MCF 10A (cell line): ENCODE measurements at places on chromosomes 7 and 10.

DNA sequence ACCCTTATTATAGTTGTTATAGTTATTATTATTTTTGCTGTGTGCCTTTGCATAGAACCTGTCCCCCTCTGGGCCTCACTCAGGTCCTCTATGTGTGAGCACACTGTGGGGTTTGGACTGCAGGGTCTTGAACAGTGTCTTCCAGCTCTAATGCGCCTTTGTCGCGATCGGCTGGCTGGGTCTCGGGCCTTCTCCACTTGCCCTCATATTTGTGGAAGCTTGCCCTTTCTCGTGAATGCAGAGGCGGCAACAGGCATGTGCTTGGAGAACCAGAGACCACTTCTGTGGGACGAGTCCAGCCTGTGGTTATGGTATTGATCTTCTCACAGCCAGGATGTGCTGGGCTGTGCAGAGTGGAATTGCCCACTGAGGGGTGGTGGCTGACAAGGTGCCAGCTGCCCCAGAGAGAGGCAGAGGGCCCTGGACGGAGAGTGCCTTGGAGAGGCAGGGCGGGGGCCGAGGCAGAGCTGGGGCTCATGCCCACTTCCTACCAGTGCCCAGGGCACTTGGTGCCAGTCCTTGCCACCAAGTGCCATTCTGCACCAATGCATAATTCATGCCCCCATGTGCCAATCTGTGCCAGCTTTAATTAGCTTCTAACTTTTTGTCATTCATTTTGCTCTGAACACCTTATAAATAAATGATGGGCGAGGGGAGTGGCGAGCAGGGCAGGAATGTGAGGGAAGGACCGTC lies 6.8 kb upstream of the CDH23 start:
- DNase-seq, result no peak

GRCh38 chr7:70679661-70680060 lies 452.3 kb upstream of the GALNT17 start:
- DNase-seq, result no peak

- peak; percentile 18 for DNase-seq
These were observed 478.5 kb downstream of the GPAM start for GRCh38 chr10:111705021-111705420.

DNA sequence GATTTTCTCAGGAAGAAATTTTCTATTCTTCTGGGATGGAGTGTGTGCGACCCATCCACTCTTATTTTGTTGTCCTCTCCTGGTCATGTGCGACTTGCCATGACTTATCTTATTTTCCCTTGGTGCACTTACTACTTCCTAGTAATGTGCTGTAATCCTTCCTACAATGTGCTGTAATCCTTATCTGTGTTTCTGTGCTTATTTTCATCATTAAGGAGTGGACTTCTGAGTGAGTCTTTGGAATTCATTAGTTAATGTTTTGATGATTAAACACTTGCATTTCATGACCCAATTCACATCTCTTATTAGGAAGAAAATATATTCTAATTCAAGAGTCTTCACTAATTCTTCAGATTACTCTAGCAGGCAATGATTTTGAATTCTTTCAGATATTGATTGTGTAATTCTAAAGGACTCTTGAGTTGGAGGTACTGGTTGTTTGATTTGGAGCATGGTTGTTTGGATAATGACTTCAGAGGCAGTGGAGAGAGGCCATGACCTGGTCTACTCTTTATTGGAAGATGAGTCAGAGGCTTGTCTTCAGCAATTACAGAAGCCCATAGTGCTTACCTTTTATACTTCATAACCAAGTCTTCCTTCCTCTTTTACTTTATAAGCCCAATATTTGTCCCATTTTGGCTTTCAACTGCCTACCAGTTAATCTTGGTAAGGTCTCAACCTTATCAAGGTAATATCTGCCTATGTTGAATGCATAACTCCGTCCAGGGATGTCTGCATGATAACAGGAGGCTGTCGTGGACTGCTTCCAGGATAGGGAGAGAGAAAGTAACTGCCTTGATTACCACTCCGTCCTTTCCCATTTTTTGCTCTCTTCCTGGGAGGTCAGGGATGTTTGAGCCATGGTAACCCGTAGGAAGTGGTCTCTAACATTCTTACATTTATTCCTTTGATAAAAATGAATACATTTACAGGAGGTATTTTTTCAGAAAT lies 278.3 kb upstream of the SP8 start:
- peak; percentile 80 for DNase-seq

GRCh38 chr10:128103229-128103714 lies 23.0 kb downstream of the MKI67 start:
- no peak for DNase-seq

DNA sequence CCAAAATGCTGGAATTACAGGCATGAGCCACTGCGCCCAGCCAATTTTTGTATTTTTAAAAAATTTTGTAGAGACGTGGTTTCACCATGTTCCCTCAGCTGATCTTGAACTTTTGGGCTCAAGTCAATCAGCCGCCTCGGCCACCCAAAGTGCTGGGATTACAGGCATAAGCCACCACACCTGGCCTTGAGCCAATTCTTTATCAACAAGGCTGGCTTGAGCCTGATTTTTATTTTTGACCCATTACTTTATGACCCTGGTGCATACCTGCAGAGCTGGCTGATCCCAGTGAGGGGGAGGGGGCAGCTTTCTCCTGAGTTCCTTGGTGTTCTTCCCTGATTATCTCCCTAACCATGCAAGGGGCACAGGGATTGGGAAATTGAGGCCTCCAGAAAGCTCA lies 15.8 kb upstream of the CPA1 start:
- no peak for DNase-seq

DNA sequence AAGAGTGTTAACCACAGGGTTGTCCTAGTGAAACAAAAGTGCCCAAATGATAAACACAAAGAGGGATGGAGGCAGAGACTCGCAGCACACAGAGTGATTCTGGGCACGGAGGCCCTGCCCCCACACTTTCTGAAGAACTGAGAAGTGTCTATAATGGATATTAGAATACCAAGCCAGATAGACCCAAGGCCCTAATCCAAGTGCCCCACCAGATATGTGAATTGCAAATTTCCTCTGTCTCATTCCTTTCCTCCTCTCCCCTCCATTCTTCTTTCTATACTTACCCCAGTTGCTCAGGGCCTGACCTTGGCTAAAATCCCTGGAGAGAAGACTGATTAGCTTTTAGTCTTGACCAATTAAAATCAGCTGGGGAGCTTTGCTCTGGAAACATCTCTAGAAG lies 106.8 kb upstream of the AOAH start:
- DNase-seq, result no peak

DNA sequence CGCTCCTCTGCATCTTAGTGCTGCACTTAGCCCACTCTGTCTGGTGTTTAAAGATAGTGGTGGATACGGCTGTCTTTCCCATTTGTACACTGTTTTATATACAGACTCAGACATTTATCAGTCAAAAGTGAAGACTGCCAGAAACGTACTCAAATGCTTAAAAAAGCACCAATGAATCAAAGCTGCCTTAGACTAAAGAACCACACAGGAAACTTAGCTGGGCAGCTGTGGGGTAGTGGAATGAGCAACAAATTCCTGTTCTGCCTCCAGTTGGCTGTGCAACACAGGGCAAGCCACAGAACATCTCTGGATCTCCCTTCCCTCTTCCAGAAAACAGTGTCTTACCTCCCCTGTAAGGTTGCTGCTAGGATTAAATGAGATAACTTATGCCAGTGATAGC lies 76.0 kb downstream of the ATXN7L1 start:
- no peak for DNase-seq

- DNase-seq, result peak; percentile 41
These were observed 33.3 kb downstream of the SRRM3 start for GRCh38 chr7:76234931-76235441.

- DNase-seq, result no peak
These were observed 61.9 kb downstream of the MCU start for GRCh38 chr10:72753760-72754231.

GRCh38 chr7:128304212-128304611 lies 39.5 kb downstream of the RBM28 start:
- DNase-seq, result no peak

- DNase-seq, result no peak
These were observed 263.1 kb upstream of the HGF start for GRCh38 chr7:82032901-82033300.

- no peak for DNase-seq
These were observed 3.5 kb downstream of the ANKRD1 start for GRCh38 chr10:90917238-90917967.

DNA sequence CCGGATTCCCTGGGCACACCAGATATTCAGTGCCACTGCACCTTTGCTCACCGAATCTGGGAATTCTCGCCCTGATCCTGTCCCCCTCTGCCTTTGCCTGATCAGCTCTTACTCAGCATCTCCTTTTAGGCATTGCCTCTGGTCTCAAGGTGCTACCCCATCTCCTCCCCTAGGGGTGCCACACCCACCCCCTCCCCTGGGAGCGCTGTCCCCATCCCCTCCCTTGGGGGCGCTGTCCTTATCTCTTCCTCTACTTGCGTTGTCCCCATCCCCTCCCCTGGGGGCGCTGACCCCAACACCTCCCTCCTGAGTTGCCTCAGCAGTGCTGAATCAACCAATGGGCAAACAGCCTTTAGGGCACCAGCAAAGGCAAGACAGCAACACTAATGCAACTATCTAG lies 686.9 kb upstream of the FOXK1 start:
- no peak for DNase-seq

DNA sequence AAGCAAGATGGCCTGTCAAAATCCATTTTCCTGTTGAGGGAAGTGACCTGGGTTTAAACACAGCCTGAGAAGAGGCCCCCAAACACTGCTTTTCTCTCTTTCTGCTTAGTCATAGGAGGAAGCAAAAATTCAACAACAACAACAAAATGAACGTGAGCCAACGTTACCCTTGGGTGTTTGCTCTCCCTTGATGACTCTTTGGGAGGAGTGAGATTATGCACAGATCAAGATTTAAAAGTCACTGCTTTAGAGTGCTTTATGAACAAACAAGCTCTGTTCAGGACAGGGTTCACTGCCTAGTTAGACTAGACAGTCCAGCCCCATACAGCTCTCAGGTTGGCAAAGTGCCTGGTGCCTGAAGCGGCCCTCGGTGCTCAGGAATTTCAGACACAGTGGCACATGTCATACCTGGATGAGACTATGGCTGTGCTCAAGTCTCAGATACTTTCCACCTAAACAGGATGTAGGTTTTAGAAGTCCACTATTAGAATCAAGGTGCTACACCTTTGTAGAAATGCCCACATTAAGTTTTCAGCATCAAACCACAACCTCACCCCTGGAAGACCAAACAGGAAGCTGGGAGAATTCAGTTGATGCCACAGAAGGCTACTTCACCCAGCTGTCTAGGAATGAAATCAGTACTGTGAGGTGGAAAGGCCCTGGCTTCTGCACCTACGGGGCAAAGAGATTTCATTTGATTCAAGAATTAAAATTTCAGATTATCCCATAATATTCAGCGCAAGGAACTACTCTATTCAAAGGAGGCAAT lies 38.7 kb downstream of the DENND11 start:
- DNase-seq, result peak; percentile 20

GRCh38 chr7:73521636-73522104 lies 423 bp downstream of the BAZ1B start:
- no peak for DNase-seq

DNA sequence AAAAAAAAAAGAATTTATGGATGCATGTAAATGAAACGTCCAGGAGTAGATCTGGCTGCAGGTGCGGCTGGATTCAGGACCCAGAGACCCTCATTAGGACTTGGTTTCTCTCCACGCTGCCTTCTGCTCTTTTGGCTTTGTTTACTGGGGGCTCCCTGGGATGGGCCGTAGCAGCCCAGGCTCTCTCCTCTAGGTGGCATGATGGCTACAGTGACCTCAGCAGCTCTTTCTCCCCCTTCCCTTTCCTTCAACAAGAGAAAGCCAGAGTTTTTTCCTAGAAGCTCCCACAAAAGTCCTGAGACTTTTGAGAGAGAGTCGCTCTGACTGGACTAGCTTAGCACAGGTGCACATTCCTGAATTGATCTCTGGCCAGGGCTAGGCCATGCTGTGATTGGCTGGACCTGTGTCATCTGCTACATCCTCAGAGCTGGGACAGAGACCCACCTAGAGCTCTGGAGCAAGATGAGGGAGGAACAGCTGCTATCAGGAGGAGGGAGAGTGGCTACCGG lies 67.8 kb upstream of the PDCD4 start:
- DNase-seq, result peak; percentile 61

GRCh38 chr7:73773700-73774517 lies 3.8 kb upstream of the CLDN3 start:
- no peak for DNase-seq

DNA sequence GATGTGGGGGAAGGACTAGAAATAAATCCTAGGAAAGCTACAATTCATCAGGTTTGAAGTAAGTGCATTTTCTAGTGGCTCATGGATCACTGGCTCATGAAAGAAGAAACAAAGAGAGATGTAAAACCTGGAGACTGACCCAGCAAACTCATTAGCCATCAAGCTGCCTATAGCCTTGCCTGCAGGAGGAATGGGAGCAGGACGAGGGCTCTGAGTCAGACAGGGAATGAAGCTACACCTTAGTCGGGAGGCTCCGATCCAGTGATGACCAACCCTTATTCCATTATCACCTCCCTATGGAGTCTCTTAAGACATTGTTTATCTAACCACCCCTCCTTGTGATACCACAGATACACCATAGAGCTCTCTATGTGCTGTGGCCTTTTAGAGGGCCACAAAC lies 112.5 kb upstream of the WDR11 start:
- DNase-seq, result no peak

DNA sequence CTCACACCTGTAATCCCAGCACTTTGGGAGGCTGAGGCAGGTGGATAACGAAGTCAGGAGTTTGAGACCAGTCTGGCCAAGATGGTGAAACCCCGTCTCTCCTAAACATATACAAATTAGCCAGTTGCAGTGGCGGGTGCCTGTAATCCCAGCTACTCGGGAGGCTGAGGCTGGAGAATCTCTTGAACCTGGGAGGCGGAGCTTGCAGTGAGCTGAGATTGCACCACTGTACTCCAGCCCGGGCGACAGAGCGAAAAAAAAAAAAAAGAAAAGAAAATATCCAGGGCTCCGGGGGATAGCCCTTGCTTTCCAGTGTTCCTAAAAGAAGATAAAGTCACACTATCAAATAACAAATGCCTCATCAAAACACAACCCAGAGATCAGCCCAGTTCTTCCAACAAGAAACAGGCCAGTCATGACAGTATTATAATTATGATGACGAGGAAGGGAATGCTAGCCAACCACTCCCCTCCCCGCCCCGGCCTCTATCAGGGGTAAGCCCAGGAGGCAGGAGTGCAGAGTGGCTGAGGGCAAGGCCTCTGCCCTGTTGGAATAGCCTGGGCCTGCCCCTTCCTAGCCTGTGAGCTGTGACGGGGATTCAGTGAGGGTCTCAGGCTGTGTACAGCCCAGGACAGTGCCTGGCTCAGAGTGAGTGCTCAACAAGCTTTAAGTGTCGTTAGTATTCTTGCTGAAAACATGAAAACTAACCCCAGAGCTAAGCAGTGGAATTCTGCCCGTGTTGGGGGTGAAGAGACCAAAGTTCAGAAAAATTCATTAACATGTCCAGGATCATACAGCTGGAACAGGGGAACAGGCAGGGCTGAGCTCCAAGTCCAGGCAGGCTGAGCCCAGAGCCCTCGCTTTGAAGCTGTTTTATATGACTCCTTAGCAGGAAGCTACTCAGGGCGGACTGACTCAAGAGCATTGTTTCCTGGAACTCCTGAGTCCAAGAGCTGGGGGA lies 54.3 kb downstream of the FAM241B start:
- DNase-seq, result no peak

DNA sequence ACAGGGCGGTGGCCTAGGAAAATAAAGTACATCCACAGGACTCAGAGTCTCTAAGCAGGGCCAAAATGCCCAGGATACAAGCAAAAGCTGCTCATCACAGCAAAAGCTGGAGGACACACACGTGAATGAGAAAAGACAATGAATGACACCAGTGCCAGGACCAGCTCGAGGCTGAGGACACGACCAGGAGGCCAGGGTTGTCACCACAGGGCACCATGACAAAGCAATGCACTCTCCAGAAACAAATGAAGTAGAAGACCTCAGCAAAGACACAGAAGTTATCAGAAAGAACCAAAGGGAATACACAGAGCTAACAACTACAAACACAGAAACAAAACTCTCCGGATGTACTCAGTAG lies 92.1 kb downstream of the FOXL3 start:
- no peak for DNase-seq
